ENCODE measurements at places on chromosomes 12 and 14.

DNA sequence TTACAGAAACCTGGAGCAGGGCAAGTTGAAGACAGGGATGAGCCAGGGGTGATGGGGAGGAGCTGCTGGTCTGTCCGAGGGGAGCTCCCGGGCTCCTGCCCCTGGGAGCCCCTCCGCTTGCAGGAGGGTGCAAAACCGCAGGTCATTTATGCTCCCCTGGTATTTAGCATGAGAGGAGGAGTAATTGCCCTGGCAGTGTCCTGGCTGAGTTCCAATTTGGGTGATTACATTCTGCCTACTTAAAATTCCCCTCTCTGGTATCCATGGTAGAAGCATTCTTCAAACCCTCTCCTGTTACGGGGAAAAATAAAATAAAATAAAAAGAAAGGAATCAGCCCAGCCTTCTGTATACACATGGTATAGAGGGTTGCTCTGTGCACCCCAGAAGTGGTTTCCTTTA is 61.7 kb upstream of the VRK1 start:
- DNase-seq = peak; percentile 57

DNA sequence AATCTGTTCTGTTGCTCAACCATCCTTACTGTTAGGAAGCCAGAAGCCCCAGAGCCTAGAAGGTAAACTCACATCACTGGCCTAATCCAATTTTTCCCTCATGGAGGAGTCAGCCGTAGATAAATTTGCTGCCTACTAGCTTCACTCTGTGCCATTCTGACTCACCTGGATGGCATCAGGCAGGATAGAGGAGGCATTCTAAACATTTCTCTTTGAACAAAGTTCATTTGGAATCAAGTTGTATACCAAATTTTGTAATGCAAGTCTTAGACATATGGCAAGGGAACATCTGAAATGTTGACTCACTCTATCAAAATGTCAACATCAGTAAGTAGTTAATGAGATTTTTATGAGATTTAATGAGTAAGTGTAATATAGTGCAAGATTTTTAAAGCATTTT is 13.6 kb upstream of the TBC1D30 start:
- no peak for DNase-seq

GRCh38 chr14:44352201-44352600 is 154.9 kb downstream of the FSCB start:
- no peak for DNase-seq

- DNase-seq = no peak
Measured at GRCh38 chr14:76484355-76484754, 108.4 kb downstream of the ESRRB start.

- no peak for DNase-seq
Measured at GRCh38 chr14:79578470-79578869, 632.8 kb downstream of the DIO2 start.

DNA sequence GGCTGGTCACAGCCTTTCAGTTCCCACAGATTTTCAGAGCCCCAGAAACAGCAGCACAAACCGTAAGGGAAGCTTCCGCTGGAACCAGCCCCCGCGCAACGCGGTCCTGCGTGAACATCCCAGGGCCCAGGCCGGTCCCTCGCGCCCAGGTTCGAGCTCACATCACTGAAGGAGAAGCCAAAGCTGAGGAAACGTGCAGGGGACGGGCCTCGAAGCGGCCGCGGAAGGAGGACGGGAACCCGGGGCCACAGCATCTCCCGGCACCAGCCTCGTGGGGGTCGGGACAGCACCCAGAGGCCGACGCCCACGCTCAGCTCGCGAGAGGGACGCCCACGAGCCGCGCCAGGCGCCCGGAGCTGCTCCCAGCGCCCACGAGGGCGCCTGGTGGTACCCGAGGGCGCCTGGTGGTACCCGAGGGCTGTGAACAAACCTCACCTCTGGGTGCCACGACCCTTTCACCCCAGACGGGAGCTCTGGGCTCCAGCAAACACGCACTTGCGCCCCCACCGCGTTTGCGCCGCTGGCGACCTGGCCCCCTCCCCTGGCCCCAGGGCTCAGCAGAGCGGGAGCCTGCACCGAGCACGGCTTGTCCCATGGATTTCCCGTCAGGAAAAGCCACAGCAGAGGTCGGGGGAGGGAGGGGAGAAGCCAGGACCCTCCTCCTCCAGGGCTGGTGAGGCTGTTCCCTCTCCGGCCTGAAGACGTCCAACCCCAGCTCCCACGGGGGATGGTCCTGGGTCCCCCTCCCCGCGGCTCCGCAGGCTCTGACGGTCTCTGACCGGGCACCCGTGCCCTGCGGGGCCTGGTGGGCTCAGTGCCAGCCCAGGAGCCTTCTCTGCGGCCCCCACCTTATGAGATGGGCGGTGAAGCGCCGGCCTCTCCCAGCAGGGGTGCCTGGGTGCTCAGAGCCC is 6.9 kb downstream of the LRCOL1 start:
- DNase-seq = no peak

GRCh38 chr12:5914387-5915149 is 30.5 kb downstream of the ANO2 start:
- no peak for DNase-seq

- no peak for DNase-seq
Measured at GRCh38 chr12:4289231-4289878, 15.8 kb downstream of the CCND2 start.

DNA sequence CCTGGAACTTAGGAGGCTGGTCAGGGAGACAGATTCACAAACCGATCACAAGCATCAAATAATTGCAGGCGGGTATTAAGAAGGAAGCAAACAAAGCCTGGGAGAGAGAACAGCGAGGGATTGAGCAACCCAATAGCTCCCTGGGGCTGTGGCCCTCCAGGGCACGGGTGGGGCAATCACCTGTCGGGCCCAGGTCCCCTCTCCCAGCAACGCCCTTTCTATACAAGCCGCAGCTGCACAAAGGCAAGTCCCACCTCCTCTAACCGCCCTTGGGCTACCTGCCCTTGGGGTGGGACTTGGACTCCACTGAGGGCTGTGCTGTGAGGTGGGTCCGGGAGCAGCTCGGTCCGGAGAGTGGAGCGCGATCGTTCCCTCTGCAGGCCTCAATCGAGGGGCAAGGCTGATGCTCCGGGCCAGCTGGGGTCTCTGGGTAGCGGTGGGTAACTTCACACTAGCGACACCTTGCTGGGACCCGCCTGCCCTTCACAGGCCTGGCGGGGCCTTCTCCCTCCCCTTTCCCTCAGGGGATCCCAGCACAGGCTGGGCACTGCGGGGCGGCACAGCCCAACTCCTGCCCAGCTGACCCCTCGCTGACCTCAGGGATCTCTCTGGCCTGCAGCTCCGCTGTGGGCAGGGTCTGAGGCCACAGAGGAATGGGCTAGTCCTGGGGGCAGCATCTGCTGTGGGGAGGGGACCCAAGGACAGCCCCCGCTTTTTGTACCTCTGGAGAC is 8.0 kb downstream of the PHB2 start:
- DNase-seq = peak; percentile 78

DNA sequence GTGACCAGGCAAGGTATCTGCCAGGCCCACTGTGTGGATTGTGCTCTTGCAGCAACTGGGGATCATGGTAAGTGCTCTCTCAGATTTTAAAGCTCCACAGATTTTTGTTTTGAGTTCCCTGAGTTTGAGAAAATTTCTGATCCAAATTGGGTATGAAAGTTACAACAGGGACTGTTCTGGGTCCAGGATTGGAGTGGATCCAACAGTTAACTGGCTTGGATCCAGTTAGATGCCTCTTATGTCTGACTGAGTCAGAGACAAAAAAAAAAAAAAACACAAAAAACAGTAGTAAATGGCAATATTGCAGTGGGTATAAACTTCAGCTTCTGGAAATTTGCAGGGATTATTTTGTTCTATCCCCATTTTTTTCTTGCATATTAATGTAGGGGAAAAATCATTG is 598.8 kb downstream of the C12orf50 start:
- no peak for DNase-seq

DNA sequence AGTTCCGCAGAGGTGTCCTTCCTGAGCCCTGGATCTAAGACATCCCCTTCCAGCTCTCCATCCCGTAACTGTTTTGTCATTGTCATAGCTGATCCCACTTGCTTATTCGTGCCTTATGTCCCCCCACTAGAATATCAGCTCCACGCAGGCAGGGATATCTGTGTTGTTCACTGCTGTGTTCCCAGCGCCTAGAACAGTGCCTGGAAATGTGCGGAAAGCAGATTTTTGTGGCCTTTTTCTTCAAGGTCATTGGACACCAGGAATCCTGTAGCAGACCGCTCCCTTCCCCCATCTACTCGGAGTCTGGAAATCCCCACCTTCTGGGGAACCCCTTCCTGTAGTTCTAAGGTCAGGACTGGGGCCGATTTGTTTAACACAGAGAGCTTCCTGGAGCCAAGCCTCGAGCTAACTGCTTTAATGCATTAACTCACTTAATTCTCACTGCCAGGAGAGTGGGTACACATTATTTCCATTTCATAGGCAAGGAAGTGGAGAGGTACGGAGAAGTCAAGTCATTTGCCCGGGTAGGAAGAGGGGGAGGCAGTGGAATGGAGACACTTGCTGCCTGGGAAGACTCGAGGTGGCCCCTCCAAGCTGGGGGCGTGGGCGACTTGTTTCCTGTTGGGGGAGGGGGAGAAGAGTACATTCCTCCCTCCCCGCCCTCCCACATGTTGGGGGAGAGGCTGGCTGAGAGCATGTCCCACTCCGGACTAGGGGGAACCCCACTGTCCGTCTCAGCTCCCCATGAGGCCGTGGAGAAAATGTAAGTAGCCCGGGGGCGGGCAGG is 1.2 kb upstream of the SH2B3 start:
- DNase-seq = peak; percentile 48

DNA sequence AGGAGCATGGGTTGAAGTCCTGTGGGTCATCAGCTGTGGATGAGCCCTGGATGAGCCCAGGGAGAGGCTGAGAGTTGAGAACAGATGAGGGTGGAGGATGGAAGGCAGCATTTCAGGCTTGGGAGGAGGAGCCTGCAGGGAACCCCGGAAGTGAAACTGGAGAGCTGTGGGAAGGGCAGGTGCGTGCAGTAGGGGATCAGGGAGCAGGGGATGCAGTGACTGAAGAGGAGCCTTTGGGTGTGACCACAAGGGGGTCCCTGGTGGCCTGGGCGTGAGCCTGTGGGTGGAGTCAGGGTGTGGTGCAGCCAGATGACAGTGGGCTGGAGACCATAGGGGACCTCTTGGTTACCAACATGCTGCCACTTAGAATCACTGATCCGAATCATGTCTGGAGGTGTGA is 115.5 kb downstream of the PAPOLA start:
- DNase-seq = no peak

DNA sequence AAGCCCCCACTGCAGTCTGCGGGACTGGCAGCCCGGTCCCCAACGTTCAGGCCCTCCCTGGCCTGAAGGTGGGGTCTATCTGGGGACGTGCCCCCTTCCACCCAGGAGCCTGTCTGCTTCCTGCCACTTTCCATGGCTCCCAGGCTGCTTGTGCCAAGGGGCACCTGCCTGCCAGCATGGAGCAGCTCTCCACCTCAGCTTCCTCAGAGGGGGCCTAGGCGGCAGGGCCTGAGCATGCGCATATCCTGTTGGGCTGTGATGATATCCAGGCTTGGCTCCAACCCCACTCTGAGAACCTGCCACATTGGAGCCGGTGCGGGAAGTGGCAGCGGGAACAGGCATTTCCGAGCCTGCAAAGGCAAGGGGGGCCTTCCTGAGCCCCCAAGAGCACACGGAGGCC is 57.4 kb downstream of the FUT8 start:
- no peak for DNase-seq

GRCh38 chr12:82359115-82359478 is 768 bp downstream of the METTL25 start:
- DNase-seq = peak; percentile 79

GRCh38 chr12:41438854-41439541 is 250.9 kb downstream of the PDZRN4 start:
- no peak for DNase-seq

Data from NCI-H1417 (cell line).